MV-4-11 (cell line): ENCODE measurements at places on chromosomes 13 and 19.
A peak's percentile ranks its signal among the peaks of the same experiment; 100 is the strongest.

DNA sequence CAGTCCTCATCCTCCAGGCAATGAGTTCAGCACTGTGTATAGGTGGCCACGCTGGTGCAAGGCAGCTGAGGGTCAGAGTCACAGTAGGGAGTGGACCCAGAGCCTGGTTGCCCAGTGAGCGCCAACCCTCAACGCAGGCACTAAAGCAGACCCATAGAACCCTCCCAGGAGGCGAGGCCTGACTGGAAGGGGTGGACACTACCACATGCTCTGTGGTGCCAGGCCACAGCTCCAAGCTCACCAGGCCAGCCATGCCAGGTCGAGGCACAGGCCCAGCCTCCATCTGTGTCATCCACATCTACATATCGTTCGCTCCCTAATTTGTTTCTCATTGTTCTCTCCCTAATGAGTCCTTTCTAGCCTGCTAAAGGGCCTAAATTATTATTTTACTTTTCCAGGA lies 165.8 kb upstream of the GPR12 start:
- no peak for DNase-seq

DNA sequence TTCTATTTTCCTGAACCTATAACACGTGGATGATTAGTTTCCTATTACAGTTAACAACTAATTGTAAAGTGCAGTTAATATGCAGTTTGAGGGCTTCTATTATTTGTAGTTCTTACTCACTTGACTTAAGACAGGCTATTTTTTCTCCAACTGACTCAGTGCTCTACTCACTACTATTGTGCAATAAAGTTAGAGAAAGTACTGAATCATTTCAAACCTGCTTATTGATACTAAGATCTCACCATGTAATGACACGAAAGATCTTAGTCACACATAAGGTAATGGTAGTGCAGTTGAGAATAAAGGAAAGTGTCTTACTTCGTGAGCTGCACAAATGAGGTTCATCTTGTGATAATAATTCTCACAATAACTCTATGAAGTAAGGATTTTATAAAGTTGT lies 22.8 kb upstream of the ITM2B start:
- peak; percentile 82 for DNase-seq

GRCh38 chr19:19361075-19361594 lies 40.5 kb downstream of the MAU2 start:
- DNase-seq: peak; percentile 91

- peak; percentile 9 for DNase-seq
Measured at GRCh38 chr13:44921931-44922758, 67.1 kb downstream of the NUFIP1 start.

GRCh38 chr19:51524666-51525264 lies 6.7 kb downstream of the SIGLEC6 start:
- no peak for DNase-seq

GRCh38 chr13:34294483-34295129 lies 476.7 kb downstream of the RFC3 start:
- no peak for DNase-seq

DNA sequence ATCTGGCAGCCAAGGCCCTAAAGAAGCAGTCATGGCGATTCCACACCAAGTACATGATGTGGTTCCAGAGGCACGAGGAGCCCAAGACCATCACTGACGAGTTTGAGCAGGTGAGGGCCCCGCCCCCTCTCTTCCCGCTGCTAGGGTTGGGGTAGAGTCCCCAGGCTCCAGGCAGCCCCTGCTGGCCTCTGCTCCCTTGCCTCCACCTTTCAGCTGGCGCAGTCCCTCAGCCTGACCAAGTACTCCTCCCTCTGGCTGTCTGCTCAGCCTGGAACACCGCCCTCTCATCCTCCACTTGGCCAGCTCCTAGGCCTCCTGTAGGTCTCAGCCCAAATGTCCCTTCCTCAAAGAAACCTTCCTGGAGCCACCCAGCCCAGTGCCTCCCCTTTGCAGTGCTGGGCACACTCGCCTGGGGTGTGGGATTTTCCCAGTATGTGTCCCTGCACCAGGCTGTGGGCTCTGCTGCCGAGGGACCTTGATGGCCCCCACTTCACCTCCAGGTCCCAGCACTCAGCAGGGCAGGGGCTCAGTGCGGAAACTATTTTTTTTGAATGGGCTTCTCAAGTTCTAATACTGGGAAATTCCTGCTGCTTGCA lies 5.7 kb downstream of the LENG1 start:
- DNase-seq: no peak

- no peak for DNase-seq
Measured at GRCh38 chr19:6020972-6021805, 43.2 kb upstream of the RANBP3 start.

GRCh38 chr19:1243768-1244692 lies 2.5 kb downstream of the ATP5F1D start:
- peak; percentile 80 for DNase-seq

- peak; percentile 90 for DNase-seq
Measured at GRCh38 chr19:49817964-49818648, at the start of gene MED25. Gene MED25 (plus strand): TSS chr19:49818289. CDS start chr19:49818342, 53 bp downstream.

GRCh38 chr13:37143911-37144310 lies 38.4 kb upstream of the CSNK1A1L start:
- no peak for DNase-seq

- no peak for DNase-seq
Measured at GRCh38 chr19:5157186-5157585, 183.4 kb downstream of the PTPRS start.

DNA sequence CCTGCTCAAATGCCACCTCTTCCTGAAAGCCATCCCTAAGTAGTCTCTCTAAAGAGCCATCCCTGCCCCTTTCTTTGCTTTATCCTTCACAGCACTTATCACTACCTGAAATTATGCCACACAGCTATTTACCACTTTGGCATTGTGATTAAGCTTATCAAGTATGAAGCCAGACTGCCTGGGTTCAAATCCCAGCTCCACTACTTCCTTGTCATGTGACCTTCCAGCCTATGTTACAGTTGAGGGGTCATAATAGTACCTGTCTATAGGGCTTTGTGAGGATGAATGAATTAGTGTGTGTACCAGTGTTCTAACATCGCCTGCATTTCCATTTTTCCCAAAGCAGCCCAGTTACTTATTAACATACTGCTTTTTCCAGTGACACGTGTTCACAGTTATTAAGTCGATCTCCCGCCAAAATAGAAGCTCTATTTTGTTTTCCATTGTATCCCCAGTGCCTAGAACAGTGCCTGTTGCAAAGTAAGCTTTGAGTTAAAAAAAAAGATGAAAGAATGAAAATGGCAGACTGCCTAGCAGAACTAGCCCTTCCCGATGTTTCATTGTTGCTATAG lies 32.8 kb downstream of the ZSWIM9 start:
- peak; percentile 32 for DNase-seq

- no peak for DNase-seq
Measured at GRCh38 chr19:11041966-11042627, 47.2 kb upstream of the LDLR start.

GRCh38 chr13:43074824-43075510 lies 51.6 kb downstream of the DNAJC15 start:
- no peak for DNase-seq

GRCh38 chr13:38417727-38418126 lies 68.1 kb downstream of the UFM1 start:
- peak; percentile 8 for DNase-seq

- DNase-seq: no peak
Measured at GRCh38 chr19:19276851-19277250, 3.8 kb upstream of the TM6SF2 start.

GRCh38 chr19:48985711-48986110 lies 7.4 kb downstream of the GYS1 start:
- DNase-seq: no peak

DNA sequence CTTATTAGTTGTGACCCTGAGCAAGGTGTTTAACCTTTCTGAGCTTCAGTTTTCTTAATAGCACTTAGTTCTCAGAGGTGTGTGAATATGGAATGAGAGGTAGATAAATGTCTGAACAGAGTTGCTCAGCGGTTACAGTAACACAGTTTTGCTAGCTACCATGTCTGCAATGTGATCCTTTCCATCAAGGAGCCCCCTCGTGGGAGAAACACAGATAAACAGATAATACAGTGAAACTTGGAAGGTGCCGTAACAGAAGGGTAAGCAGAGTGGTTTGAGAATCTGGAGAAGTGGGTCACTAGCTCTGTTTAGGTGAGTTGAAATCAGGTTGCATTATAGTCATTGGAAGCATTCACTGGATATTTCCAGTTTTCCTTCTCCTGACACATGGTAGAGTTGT lies 38.9 kb downstream of the IRS2 start:
- DNase-seq: no peak

- DNase-seq: no peak
Measured at GRCh38 chr19:28026636-28027035, 1186.3 kb downstream of the UQCRFS1 start.

GRCh38 chr13:26310470-26310869 lies 56.5 kb downstream of the CDK8 start:
- no peak for DNase-seq

DNA sequence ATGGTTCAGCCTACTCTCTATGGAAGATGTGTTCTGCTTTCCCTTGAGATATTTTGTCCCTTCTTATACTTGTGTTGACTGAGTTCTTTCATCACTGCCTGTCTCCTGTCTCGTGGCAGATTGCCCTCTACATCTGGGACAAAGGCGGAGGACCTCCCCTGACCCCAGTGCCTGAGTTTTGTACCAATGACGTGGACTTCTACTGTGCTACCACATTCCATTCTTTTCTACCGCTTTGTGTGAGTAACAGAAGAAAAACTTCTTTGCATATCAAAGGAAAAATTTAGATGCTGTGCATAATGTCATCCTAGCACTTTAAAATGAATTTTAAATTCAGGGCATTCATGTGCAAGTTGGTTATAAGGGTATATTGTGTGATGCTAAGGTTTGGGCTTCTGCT lies 74.6 kb downstream of the B3GLCT start:
- DNase-seq: no peak

DNA sequence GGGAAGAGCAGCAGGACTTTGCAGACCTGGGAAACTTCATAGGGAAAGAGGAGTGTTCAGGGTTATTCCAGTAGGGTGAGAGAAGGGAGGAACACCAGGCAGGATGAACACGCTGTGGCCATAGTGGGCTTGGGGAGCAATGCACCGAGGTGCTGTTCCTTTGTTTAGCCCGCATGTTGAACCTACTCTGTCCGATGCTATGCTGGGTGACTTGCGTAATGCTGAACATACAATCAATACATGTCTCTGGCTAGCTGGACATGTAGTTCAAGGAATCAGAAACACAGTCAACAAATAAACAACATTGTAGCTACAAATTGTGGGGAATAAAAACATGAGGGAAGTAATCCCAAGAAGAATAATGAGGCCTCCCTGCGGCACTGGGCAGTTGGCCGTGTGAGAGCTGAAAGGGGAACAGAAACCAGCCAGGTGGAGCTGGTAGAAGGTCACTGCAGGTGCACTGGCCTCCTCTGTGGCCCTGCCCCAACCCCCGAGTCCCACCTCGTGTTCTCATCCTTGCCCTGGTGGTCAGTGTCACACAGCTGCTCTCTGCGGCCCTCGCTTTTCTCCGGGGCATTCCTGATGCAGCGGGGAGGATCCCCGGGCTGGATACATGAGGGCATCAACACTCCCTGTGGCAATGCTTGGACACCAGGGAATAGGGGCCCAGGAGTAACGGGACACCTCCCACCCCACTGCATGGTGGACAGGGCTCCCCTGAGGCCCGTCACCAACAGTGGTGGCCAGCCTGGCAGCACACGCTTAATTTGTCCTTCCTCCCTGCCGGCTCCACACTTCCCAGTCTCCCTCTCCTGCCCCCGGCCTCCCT lies 36.9 kb upstream of the TUBGCP3 start:
- no peak for DNase-seq

DNA sequence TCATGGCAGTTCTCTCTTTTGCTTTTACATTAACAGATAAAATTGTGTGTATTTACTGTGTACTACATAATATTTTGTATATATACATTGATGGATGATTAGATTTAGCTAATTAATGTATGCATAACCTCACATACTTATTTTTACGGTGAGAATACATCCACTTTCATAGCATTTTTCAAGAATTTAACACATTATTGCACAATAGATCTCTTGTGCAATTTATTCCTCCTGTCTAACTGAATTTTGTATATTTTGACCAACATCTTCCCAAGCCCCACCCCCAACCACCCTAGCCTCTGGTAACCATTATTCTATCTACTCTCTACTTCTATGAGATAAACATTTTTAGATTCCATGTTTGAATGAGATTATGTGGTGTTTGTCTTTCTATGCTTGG lies 194.7 kb downstream of the RBM26 start:
- peak; percentile 71 for DNase-seq

GRCh38 chr13:24528816-24529398 lies 16.3 kb upstream of the PARP4 start:
- DNase-seq: no peak

DNA sequence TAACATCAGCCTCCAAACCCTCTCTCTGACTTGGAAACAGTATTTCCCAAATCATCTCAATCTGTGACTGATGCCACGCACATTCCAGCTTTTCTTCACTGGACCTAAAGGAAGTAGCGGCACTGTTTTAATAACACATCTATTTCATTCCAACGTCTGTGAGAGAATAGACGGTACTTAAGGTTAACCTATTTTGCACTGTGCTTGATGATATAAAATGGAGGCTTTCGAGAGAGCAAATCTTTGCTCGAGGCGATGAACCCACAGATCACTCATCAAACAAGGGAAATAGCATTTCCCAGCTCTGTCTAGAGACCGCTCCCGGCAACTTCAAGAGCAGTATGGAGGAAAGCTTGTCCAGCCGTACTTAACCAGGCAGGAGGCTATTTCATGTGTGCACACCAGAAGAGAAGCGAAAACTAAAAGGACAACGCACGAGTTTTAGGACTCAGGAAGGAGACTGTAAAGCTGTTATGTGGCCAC lies 2.9 kb downstream of the UBL3 start:
- no peak for DNase-seq

DNA sequence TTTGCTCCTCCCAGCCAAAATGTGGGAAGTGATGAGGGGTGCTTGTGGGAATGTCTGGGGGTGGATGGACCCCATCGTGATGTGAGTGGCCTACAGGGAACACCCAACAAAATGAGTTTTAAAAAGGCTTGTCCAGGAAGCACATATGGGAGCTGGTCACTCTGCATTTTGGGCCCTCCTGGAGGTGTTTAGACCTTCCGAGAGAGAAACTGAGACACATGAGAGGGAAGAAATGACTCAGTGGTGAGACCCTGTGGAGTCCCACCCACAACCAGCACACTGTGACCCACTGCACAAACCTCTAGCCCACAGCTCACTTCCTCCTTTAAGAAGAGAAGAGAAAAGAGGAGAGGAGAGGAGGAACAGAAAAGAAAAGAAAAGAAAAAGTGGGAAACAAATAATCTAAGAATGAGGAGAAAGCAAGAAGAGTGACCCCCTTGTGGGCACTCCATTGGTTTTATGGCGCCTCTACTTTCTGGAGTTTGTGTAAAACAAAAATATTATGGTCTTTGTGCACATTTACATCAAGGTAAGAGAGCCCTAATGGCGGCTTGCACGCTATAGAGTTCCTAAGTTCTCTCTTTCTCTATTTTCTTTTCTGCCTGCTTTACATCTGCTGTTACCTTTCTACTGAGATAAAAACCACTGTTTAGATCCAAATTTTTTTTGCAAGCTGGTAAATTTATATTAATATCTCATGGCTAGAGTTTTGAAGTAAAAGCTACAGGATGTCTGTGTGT lies 13.3 kb upstream of the LILRB1 start:
- DNase-seq: peak; percentile 32

- no peak for DNase-seq
Measured at GRCh38 chr19:55489711-55490477, 1.7 kb downstream of the SSC5D start.

- peak; percentile 68 for DNase-seq
Measured at GRCh38 chr19:6887316-6887715, at the start of gene ADGRE1. Gene ADGRE1 (plus strand): TSS chr19:6887579. CDS start chr19:6887609, 30 bp downstream.
